ENCODE measurements at places on chromosomes 12 and 14. TPM values are rescaled to one million over a fixed set of nuclear protein-coding genes. Genes with fewer than 3 reads are reported as not detected.
A peak's percentile ranks its signal among the peaks of the same experiment; 100 is the strongest.

DNA sequence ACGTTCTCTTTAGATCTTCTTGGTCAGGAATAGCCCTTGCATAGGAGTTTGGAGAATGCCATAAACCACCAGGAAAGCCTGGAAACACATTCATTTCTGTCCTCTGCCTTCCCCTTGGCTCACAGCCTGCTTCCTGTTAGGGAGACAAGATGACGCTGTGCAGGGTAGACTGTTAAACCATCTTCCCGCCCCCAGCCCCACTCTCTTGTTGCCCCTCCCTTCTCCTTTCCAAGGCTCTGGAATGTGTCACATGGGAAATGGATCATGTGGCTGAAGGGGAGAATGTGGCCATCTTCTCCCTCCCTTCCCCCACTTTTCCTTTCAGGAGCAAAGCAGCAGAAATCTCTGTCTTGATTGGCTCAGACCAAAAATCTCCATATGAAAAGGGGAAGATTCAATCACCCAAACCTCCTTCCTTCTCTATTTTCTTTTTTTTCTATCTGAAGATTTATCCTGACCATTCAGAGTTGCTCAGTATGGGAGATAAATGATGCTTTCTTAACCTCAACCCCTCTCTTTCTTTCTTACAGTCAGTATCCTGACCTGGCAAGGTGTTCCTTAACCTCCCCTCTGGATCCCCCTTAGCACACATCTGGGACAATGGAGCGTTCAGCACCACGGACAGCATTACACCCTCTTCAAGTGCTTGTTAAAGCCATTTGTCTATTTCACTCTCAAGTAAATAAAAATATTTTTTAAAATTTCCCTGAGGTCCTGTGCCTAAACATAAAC is 11.4 kb downstream of the GPR19 start:
- no peak for DNase-seq

DNA sequence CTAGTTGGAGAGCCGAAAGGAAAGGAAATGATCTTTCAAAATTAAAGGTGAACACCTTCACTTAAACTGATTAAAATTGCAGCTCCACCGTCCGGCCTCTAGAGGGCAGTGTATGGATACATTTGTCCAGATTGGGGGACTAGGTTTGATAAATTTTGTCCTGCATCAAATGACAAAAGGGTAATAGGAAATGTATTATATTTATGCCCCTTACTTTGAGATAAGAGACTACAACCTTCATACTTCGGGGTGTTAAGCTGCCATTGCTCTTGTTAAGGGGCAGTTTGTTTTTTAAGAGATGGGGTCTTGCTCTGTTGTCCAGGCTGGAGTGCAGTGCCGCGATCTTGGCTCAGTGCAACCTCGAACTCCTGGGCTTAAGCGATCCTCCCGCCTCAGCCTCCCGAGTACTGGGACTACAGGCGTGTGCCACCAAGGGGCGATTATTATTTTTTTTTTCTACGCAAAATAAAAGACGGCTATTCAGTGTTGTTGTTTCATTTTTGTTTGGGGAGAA is 818 bp upstream of the SUOX start:
- peak; percentile 39 for DNase-seq

GRCh38 chr12:89529738-89530137 is 3.9 kb upstream of the POC1B start:
- no peak for DNase-seq

DNA sequence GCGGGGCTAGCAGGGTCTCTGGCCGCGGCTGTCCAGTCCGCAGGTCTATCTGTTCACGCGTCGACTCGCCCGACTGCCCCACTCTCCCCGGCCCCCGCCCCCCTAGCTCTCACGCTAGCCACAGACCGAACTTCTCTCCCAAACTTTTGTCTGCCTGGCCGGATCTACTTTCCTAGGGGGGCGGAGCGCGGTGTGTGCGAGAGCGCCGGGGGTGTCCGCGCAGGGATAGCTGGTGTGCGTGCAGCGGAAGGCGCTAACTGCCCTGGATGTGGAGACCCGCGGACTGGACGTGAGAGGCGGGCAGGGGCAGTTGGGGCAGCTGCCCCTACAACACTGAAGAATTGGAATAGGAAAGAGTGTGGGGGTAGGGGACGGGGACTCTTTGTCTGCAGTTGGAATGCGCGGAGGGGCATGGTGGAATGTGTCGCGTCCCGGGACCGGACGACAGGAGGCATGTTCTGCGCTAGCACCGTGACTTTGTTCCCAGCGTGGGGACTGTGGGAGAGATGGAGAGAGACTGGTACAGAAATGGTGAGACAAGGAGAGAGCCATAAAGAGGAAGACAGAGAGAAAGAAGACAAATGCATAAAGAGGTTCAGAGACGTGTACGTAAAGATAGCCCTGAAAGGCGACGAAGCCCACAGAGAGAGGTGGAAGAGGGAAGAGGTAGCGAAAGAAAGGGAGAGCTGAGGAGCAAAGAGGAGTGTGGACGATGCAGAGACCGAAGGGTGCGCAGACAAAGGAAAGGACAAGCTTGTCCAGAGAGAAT is at the start of gene AJUBA:
AJUBA (minus strand) TSS at position 75 of the 769 bp plus-strand sequence. CDS start 285 bp downstream, outside the sequence.
- peak; percentile 63 for DNase-seq

- DNase-seq = peak; percentile 24
Observed at GRCh38 chr12:29710104-29710503, 73.6 kb downstream of the TMTC1 start.

GRCh38 chr12:129790331-129790730 is 113.5 kb downstream of the TMEM132D start:
- no peak for DNase-seq

DNA sequence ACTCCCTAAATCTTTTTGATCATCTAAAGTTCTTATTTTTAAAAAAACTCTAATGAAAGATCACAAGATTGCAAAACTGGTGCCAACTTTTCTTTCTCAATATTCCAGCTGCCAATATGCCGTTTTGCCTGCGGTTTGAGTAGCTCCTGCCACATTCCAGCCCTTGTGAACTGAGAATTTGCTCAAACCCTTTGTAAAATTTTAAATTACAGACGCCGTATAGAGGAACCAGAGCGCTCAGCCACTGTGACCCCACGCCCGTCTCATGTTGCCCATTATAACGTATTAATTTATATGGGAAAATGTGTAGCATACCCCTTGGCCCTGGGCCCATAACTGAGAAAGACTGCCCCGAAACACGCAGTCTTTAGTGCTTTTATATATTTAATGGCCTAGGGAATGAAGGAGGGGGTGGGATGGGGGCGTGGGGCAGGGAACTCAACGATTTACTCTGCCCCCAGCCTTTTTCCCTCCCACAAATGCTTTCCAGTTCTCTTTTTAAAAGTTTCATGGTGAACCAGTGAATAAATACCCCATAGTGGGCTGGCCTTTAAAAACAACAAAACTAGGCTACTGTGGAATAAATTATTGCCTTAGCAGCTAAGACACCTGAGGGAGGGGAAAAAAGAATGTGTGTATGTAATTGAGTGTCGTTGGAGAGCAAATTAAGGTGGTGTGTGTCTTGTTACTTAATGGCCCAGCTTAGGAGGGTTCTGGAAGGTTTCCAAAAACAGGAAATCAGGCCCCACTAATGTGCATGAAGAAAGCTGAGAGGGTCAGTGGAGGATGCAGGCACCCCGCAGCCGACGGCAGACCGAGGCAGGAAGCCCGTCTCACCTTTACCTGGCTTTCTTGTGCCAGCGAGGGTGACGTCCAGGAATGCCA is 45.7 kb upstream of the RFLNA start:
- DNase-seq = no peak

- no peak for DNase-seq
Observed at GRCh38 chr12:12127304-12127703, 56.6 kb downstream of the BCL2L14 start.

- no peak for DNase-seq
Observed at GRCh38 chr12:102484428-102484958, 4.1 kb upstream of the IGF1 start.

The FIGNL2 gene
- 1.2 TPM for polyA plus RNA-seq

The SPIC gene
- polyA plus RNA-seq = not detected

The CPNE6 gene
- polyA plus RNA-seq = not detected

The PARP2 gene
- 34.2 TPM for polyA plus RNA-seq

The KIF26A gene
- polyA plus RNA-seq = 7.2 TPM

The IFI27L2 gene
- 9.8 TPM for polyA plus RNA-seq

The TEP1 gene
- 18.3 TPM for polyA plus RNA-seq
